ENCODE measurements at places on chromosomes 5 and 9.

- no peak for DNase-seq
These were observed 15.2 kb upstream of the SLC35D2 start for GRCh38 chr9:96398582-96399324.

DNA sequence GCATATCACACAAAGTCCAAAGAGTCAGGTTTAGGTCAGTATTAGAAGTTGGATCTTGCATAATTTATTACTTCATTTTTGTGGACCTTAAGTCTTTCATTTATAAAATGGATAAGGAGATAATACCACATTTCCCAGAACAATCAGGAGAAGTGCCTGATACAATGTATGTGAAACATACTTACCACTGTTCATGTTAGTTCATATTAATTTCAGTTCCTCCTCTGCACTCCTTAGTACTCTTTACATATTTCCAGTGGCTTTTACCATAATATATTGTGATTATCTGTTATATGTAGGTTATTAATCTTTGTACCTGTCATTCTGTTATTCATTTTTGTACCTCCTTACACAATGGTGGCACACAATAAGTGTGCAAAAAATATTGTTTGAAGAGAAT is 214.4 kb downstream of the ARL15 start:
- DNase-seq, result no peak

DNA sequence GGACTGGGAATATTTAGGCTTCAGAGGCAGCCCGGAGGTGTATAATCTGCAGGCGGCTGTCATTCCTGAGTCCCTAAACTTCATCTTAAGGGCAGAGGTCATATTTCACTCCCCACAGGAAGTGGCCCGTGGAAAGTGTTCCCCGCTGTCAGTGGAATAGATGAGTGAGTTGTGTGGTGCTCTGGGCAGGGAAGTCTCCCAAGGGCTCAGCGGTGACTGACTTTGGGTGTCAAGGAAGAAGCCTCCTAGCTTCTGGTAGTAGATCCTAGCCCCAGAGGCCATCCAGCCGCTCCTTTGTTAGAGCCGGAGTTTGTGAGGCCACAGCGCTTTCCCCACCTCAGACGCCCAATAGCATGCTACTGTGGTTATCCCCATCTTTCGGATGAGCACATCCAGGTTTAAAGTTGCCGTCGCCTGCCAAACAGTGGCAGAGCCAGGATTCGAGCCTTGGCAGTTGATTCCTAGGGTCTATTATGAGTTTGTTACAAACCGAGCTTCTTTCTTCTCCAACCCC is 38.9 kb upstream of the TIFAB start:
- DNase-seq, result no peak

- DNase-seq, result no peak
These were observed 90.5 kb downstream of the ANKH start for GRCh38 chr5:14781106-14781505.

GRCh38 chr5:73705364-73705763 is 79.4 kb downstream of the ARHGEF28 start:
- no peak for DNase-seq

GRCh38 chr5:85656050-85656449 is 961.7 kb upstream of the COX7C start:
- no peak for DNase-seq

DNA sequence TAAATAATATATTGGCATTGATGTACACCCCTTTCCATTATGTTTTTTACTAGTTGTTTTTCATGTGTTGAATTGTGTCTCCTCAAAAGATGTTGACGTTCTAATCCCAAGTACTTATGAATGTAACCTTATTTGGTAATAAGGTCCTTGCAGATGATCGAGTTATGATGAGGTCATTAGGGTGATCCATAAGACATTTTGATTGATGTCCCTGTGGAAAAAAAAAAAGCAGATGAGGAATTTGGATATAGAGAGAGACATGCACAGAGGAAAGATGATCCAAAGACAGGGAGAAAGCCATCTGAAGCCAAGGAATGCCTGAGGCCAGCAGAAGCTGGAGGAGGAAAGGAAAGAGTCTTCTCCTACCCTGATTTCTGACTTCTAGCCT is 632.7 kb downstream of the TLR4 start:
- DNase-seq, result no peak

- DNase-seq, result no peak
These were observed 658.6 kb downstream of the NR2F1-AS1 start for GRCh38 chr5:92922231-92922967.

DNA sequence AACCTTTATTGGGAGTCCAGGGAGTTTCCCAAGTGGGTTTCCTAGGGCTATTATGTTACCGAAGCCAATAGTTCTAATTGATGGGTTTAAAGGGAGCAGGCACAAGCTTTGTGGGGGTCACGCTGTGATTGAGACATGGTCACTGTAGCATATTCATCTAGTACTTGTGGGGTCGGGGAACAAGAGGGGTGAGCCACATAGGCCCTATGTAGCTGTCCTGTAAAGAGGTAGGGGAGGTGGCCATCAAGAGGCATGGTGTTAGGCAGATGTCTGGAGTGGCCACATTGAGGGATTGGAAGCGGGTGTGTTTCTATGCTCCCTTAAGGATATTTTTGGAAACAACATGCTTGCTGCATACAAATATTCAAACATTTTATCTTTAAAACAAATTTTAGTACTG is 50.1 kb downstream of the EXOSC2 start:
- DNase-seq, result no peak

DNA sequence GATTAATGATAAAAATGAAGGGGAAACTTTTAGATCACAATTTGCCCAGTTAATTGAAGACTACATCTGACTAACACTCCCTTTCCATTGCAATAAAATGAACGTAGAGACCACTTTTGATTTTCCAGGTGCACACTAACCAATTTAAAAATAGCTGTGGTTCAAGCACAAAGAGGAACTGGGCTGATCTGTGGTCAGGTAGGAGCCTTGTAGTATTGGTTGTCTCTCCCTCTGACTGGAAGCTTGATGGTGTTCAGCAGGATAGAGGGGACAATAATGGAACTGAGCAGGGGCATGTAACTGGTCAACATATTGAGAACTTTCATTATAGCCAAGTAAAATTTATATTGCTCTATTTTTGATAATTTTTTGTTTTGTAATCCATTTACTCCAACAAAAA is 886.8 kb upstream of the SEMA6A start:
- DNase-seq, result no peak

- DNase-seq, result no peak
These were observed 135.8 kb downstream of the AGTPBP1 start for GRCh38 chr9:85605905-85606304.

- no peak for DNase-seq
These were observed 8.2 kb downstream of the CEP120 start for GRCh38 chr5:123414974-123415373.

DNA sequence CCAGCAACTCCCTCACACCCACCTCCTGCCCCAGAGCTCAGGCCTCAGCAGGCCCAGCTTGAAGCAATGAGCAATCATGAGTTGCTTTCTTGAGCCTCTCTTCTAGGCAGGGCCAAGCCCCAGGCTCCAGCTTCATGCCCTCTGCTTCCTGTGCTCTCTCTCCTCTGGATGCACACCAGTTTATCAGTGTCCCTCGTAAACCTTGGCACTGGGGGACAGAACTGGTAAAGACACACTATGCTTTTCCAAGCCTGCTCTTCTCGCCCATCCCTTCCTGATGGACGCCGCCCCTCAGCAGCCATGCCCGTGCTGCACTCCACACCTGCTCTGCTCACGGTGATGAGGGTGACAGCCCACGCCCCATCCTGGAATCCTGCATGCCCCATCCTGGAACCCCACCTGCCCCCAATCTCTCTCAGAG is 49.4 kb upstream of the ORM1 start:
- no peak for DNase-seq

- no peak for DNase-seq
These were observed 42.6 kb downstream of the ARHGEF28 start for GRCh38 chr5:73668486-73669111.

GRCh38 chr5:20040901-20041300 is 52.9 kb upstream of the CDH18 start:
- DNase-seq, result no peak

- DNase-seq, result no peak
These were observed 219.8 kb downstream of the ACTL7B start for GRCh38 chr9:108636013-108636412.

Data from SIG-M5 (cell line).